ENCODE measurements at places on chromosomes 2 and 18. TPM values are rescaled to one million over a fixed set of nuclear protein-coding genes. Genes with fewer than 3 reads are reported as not detected.

GRCh38 chr2:73952499-73953446, 26.1 kb downstream of the DGUOK start:
- no peaks in the 10 kb centered on the region for H3K4me1 ChIP-seq
- H3K27ac ChIP-seq, result no peak overlapping the region
- DNase-seq, result no peak
- peaks cover 92% of the 10 kb centered on the region for H3K36me3 ChIP-seq

DNA sequence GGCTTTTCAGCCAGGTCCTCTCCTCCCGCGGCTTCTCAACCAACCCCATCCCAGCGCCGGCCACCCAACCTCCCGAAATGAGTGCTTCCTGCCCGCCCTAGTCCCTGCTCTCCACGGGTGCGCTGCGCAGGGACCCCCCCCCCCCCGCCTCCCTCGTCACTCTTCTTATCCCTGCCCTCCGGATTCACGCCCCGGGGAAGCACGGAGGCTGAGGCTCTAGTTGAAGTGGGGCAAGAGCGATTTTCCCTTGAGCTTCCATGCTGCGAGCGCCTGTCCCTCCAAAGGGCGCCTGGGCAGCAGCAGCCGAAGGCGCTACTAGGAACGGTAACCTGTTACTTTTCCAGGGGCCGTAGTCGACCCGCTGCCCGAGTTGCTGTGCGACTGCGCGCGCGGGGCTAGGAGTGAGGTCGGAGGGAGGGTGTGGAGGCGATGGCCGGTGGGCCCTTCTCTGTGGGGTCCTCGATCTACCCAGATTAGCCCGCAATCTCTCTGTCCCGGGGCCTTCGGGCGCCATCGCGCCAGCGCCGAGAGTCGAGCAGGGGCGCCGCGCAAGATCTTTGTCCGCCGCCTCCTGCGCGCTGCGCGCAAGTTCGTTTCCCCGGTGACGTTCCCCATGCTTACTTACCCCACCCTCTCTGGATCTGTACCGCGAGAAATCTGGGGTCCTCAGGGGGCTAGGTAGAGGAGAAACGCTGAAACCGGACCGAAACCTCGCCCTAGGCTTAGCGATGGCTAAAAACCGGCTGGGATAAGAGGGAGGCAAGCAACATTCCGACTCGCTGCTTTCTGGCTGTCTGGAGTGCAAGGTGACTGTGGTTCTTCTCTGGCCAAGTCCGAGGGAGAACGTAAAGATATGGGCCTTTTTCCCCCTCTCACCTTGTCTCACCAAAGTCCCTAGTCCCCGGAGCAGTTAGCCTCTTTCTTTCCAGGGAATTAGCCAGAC, 677 bp downstream of the GAD1 start:
- no peak for DNase-seq
- no peak overlapping the region for H3K27ac ChIP-seq
- H3K4me3 ChIP-seq, result peak overlapping the region; percentile 55
- H3K4me1 ChIP-seq, result peaks cover 76% of the 10 kb centered on the region
- H3K27me3 ChIP-seq, result peaks cover 96% of the 10 kb centered on the region
- no peaks in the 10 kb centered on the region for H3K36me3 ChIP-seq

DNA sequence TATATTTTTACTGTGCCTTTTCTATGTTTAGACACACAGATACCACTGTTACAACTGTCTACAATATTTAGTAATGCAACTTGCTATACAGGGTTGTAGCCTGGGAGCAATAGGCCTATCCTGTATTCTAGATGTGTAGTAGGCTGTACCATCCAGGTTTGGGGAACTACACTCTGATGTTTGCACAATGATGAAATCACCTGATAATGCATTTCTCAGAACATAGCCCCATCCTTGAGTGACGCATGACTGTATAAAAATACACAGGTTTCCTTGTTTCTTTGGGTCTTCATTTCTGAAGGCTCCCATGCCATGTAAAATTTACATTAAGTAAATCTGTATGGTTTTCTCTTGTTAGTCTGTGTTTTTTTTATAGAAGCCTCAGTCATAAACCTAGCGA, 270.9 kb upstream of the SKOR2 start:
- no peaks in the 10 kb centered on the region for H3K36me3 ChIP-seq
- no peak overlapping the region for H3K4me3 ChIP-seq
- peaks cover 5% of the 10 kb centered on the region for H3K27me3 ChIP-seq
- no peak overlapping the region for H3K27ac ChIP-seq
- DNase-seq, result no peak

- H3K4me3 ChIP-seq, result no peak overlapping the region
- peaks cover 68% of the 10 kb centered on the region for H3K36me3 ChIP-seq
- no peak for DNase-seq
- no peaks in the 10 kb centered on the region for H3K27me3 ChIP-seq
- H3K27ac ChIP-seq, result no peak overlapping the region
Observed at GRCh38 chr2:24948506-24948905, 23.2 kb downstream of the DNAJC27 start.

GRCh38 chr2:128782411-128783192, 463.9 kb upstream of the HS6ST1 start:
- H3K36me3 ChIP-seq, result no peaks in the 10 kb centered on the region
- H3K4me1 ChIP-seq, result peaks cover 10% of the 10 kb centered on the region
- no peak overlapping the region for H3K4me3 ChIP-seq
- DNase-seq, result no peak
- no peak overlapping the region for H3K27ac ChIP-seq

- H3K27ac ChIP-seq, result peak overlapping the region; percentile 95
- no peaks in the 10 kb centered on the region for H3K27me3 ChIP-seq
- peak overlapping the region; percentile 37 for H3K4me3 ChIP-seq
- no peak for DNase-seq
- peaks cover 59% of the 10 kb centered on the region for H3K4me1 ChIP-seq
- no peaks in the 10 kb centered on the region for H3K36me3 ChIP-seq
Observed at GRCh38 chr18:3596637-3597384, 146.8 kb downstream of the TGIF1 start.

DNA sequence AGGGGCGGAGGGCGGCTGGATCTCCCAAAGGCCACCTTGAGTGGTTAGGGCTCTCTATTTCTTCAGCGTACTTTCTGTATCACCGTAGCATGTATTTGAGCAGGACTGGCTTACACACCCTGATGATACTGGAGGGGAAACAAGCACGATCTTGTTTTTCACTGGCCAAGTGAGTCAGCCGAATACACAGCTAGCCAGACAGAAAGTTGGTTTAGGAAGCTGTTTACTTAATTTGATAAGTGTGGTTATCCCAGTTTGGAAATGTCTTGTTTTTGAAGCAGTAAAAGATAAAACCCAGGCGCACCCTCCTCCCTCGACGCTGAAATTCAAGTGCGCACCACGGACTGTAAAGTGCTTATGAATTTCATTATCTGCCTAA, 582 bp downstream of the RIOK3 start:
- H3K4me3 ChIP-seq, result peak overlapping the region; percentile 92
- no peaks in the 10 kb centered on the region for H3K36me3 ChIP-seq
- DNase-seq, result no peak

DNA sequence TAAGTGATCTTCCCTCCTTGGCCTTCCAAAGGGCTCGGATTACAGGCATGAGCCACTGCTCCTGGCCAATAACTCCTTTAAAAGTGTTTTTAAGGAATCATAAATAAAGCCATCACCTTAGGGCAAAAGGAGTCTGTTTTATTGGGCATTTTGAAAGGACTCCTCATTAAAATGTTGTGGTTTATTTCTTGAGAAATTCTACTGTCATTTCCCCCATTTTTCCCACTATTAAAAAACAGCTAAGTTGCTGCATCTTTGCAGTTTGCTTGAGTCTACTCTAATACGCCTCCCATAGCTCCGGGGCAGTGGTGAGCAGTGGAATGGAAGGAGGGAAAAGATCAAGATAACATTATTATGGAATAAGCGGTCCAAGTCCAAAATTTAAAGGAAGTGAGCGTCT, 293.2 kb downstream of the PIEZO2 start:
- H3K27ac ChIP-seq, result no peak overlapping the region
- no peak for DNase-seq
- peaks cover 5% of the 10 kb centered on the region for H3K4me1 ChIP-seq
- H3K36me3 ChIP-seq, result no peaks in the 10 kb centered on the region
- H3K4me3 ChIP-seq, result no peak overlapping the region

GRCh38 chr2:104804148-104804890, 49.6 kb upstream of the POU3F3 start:
- H3K4me1 ChIP-seq, result no peaks in the 10 kb centered on the region
- no peak overlapping the region for H3K27ac ChIP-seq
- H3K27me3 ChIP-seq, result no peaks in the 10 kb centered on the region
- H3K4me3 ChIP-seq, result no peak overlapping the region
- no peaks in the 10 kb centered on the region for H3K36me3 ChIP-seq
- DNase-seq, result no peak

- H3K4me3 ChIP-seq, result no peak overlapping the region
- no peaks in the 10 kb centered on the region for H3K4me1 ChIP-seq
- no peaks in the 10 kb centered on the region for H3K36me3 ChIP-seq
- H3K27ac ChIP-seq, result no peak overlapping the region
Observed at GRCh38 chr2:223633656-223634055, 31.5 kb upstream of the SCG2 start.

- no peak for DNase-seq
- H3K4me1 ChIP-seq, result no peaks in the 10 kb centered on the region
- H3K36me3 ChIP-seq, result no peaks in the 10 kb centered on the region
- H3K27ac ChIP-seq, result no peak overlapping the region
- no peak overlapping the region for H3K4me3 ChIP-seq
- H3K27me3 ChIP-seq, result no peaks in the 10 kb centered on the region
Observed at GRCh38 chr2:206482123-206482522, 38.8 kb downstream of the ADAM23 start.

GRCh38 chr2:213246497-213247281, 37.6 kb upstream of the SPAG16 start:
- no peaks in the 10 kb centered on the region for H3K36me3 ChIP-seq
- H3K4me3 ChIP-seq, result no peak overlapping the region
- H3K27ac ChIP-seq, result no peak overlapping the region

DNA sequence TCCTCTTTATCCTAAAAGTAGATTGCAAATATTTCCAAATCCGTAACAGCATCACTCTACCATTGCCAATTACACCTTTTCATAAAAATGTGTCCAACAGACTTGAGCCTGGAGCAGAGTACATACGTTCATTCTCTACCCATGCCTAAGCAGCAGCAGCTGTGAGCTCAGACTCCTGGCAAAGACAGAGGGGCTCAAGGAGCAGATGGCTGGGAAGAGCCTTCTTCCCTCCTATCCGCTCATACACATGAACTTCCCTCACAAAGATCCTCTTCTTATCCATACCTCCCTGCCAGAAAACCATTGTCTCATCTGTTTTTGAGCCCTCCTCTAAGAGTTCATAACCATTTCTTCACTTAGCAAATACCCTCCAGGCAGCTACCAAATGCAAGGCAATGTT, 164.3 kb upstream of the ARL4C start:
- H3K27me3 ChIP-seq, result no peaks in the 10 kb centered on the region
- no peak overlapping the region for H3K27ac ChIP-seq
- H3K36me3 ChIP-seq, result no peaks in the 10 kb centered on the region
- no peak overlapping the region for H3K4me3 ChIP-seq

DNA sequence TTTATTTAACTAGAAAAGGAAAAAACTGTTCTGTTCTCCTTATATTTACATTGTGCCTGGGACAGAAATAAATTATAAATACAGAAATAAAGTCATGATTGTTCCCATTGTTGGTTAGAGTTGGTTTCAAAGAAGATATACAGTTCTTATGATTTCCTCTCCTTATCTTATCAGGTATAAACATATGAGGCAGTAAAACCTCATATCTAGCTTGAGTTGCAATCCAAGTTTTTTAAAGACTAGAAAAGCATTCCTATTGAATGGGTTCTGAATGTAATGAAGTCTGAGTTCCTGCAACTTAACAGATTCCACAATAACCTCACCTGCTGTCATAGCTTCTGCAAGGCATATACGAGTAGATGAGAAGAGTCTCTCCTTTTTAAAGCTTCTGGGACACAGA, 114.7 kb upstream of the CAVIN2 start:
- no peak overlapping the region for H3K4me3 ChIP-seq
- DNase-seq, result no peak
- no peaks in the 10 kb centered on the region for H3K36me3 ChIP-seq

Gene TOGARAM2
- 0.08 TPM for total RNA-seq

Gene DCDC2C
- 1.0 TPM for total RNA-seq

Gene GREB1L
- total RNA-seq, result 1.6 TPM

Gene CENPA
- total RNA-seq, result 1.9 TPM

Gene C2orf78
- total RNA-seq, result not detected

Gene FAM124B
- 1.5 TPM for total RNA-seq

Gene ZNF513
- total RNA-seq, result 12.4 TPM

All from suprapubic skin (tissue), 4 donors.